ENCODE measurements at places on chromosomes 2 and 18.

DNA sequence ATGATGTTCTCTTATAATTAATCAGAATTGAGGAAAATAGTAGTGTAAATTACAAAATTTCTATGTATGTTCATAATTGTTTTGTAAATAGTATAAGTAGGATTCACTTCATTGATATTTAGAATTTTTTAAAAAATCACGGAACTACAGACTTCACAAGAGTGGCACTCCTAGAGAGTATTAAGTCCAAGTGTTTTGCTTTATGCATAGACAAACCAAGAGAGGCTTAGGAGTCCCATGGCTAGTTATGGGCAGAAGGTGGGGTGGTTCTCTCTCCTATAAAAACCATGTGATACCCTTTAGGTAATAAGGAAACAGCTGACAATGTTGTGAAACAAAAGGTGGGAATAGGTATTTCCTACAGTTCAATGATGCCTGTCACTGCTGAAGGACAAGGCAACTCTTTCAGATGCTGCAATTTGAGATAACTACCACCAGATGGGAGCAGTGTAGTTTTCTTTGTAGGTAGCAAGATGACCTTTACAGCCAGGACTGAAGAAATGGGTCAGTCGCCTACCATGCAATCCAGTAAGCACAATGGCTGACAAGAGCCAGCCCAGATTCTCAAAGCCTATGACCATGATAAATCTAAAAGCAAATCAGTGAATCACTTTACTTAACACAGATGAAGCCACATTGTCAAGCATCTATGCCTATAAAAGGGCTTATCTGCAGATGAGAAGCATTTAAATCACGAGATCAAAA is 83.9 kb downstream of the AAK1 start:
- no peak for DNase-seq

DNA sequence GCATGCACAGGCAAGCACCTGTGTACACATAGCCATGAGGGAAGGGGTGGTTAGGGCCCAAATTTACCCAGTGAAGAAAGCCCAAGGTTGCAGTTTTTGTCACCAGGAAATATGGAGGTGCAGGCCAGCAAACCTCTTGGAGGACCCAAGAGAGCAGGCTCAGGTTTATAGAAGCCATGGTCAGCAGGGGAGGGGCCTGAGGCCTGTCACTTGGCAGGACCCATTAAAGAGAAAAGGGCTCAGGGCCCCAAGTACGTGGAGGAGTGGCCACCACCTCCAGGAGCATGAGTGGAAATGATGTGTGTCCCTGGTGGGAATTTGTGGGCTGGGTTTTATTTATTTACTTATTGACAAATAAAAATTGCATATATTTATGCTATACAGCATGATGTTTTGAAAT is 192.9 kb downstream of the HAUS1 start:
- DNase-seq: no peak

DNA sequence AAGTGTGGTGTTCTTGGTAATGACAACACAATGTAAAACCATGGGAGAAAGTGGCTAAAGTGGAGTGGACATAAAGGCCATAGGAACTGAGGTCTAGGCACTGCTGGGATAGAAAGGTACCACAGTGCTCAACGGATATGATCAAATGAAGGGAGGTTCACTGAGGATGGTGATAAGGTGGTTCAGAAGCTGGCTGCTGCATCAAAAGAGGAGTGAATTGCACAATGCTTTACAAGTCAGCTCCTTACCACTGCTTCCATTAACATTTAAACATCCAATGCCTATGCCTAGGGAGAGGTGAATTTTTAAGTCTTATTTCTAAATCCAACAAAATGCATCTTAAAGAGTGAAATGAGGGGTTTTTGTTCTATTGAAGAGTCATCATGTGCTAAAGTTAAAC is 100.1 kb upstream of the ITGB6 start:
- no peak for DNase-seq

DNA sequence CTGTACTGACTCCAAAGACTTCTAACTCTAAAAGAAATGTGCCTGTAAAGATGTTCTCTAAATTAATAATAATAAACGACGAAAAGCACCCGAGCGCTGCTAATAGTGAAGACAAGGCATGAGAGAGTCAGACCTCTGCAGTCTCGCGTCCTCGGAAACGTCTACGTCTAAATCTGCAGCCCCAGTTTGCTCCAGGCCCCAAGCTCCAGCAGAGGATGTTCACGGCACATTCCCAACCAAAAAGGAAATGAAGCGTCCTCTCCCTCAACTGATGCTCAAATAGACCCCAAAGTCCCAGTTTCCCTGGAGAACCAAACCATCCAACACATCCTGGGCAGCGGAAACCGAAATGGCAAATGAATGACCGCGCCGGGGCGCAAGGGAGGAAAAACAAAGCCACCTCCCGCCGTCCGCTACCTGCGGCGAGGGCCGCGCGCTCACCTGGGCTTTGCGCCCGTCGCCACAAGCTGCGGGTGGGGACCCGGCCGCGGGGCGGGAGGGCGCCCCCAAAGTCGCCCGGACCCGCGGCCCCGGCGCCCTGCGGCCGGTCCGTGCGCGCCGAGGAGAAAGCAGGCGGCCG is 47.1 kb upstream of the CCDC150 start:
- DNase-seq: no peak

DNA sequence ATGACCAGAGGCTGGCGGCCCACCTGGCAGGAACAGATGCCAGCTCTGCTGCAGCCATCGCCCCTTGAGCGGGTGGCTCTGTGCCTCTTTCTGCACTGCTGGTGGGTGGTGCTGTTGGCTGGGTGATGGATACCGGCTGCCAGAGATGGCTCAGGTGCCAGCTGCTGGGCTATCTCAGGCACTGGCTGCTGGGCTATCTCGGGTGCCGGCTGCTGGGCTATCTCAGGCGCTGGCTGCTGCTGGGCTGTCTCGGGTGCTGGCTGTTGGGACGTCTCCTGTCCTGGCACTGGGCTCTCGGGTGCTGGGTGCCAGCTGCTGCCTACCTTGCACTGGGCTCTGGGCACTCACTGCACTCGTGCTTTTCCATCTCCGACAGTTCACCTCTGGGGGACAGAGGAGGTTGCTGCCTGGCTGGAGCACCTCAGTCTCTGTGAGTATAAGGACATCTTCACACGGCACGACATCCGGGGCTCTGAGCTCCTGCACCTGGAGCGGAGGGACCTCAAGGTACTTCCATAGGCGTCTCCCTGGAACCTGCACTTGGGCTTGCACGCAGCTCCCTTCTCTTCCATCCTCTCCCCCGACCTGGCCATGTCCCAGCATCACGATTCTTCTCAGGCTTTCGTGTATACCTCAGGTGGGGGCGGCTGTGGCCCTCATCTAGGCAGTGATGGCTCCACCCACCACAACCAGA is 98.4 kb downstream of the USP40 start:
- no peak for DNase-seq

- no peak for DNase-seq
Observed at GRCh38 chr2:9398881-9399780, 24.2 kb downstream of the ITGB1BP1 start.

- no peak for DNase-seq
Observed at GRCh38 chr2:54106631-54107454, 8.6 kb upstream of the ACYP2 start.

DNA sequence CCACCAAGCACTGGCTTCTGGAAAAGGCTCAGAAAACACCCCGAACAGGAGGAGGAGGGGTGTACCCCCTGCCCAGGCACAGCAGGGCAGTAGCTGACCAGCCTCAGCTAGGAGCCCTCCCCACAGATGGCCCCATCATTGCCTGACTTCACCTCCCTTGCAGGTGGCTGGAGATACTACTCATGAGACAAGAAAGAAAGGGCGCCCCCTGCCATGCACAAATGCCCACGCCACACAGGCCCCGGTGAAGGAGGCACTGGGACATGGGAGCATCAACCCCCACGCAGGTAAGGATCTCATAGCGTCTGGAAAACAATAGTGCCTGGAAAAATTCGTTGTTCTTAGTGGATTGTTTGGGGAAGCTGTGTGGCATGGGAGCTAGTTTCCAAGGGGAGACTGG is 240.6 kb downstream of the TFCP2L1 start:
- DNase-seq: no peak

GRCh38 chr2:235444101-235444597 is 49.7 kb upstream of the AGAP1 start:
- no peak for DNase-seq

DNA sequence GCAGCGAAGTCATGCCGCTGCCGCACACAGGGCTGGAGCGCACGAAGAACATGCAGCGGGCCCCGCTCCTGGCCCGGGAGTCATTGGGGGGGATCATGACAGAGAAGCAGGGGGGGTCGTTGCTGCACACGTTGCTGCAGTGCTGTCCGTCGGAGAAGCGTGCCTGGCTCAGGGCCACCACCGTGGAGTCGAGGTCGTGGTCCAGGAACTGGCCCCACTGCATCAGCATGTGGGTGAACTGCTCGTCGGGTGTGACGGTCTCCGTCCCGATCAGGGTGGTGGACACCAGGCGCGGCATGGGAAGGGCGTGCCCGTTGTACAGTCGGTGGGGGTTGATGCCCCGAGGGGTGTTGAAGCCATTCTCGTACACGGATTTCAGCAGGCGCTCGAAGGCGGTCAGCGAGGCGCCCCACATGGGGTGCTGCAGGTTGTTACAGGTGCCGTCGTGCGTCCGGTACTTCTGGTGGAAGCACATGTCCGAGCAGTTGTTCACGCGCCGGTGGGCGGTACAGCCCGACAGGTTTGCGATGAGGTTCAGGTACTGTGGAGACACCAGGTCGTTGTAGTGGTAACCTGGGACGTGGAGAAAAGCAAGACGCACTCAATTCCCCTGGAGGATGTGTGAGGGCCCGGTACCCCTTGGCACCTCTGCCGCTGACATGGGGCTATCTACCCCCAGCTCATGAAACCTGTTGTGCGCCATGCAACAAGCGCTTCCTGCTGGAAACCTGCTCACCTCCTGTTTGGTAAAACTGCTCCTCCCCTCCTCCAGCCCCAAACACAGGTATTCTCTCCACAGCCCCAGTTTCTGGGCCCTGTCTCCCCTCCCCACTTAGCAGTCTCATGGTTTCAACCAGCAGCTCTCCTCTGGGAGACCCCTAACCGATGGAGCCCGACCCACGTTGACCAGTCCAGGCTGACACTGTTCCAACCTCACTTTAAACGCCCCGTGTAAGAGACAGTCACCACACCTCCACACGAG is 94.9 kb downstream of the PXDN start:
- DNase-seq: no peak

GRCh38 chr2:231186325-231186724 is 12.1 kb upstream of the ARMC9 start:
- no peak for DNase-seq

DNA sequence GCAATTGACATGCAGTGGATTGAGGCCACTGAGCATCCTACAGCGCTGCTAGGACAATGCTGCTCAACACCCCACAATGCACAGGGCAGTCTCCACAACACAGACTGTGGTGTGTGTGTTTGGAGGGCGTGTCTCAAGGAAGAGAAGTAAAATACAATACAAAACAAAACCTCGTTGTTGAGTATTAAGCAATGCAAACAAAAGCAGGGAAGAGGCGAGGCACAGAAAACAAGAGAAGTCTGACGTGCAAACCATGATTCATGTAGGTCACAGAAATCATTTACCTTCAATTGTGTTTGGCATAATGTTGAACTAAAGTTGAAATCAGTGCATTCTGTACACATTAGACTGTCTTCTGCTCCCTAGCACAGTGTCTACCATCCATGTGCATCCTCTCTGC is 260.9 kb downstream of the PHLPP1 start:
- no peak for DNase-seq

DNA sequence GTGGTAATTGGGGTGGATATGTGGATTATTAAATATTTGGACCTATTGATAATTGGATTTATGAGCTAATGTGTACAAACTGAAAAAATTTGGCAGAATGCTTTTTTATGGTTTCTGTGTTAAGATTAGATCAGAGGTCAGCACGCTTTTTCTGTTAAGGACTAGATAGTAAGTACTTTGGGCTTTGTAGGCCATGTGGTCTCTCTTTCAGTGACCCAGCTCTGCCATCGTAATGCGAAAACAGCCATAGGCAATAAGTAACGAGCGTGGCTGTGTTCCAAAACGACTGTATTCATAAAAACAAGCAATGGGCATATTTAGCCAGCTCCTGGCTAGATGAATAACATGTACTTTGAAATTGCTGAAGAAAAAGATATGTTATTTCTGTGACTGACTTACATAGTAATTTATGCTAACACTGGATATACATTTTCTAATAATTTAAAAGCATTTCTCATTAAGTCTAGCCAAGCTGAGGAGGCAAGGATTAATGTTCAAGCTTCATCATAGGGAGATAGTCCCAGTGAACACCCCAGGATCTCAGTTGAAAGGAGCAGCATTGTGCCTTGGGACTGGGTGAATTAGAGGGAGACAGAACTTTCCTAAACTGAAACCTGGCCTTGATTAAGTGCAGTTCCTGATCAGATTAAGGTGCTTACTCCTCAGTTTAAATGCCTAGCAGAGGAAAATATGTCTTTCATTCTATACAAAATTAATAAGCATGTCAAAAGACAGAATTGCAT is 20.0 kb downstream of the CCDC138 start:
- DNase-seq: no peak

GRCh38 chr2:237859533-237860272 is at the start of gene RAMP1:
Gene RAMP1 (plus strand): TSS chr2:237859623. CDS start chr2:237859676, 53 bp downstream.
- no peak for DNase-seq

Data from GM06990 (cell line).